MCF 10A (cell line): ENCODE measurements at places on chromosomes 2 and 18. TPM values are rescaled to one million over a fixed set of nuclear protein-coding genes. Genes with fewer than 3 reads are reported as not detected.

DNA sequence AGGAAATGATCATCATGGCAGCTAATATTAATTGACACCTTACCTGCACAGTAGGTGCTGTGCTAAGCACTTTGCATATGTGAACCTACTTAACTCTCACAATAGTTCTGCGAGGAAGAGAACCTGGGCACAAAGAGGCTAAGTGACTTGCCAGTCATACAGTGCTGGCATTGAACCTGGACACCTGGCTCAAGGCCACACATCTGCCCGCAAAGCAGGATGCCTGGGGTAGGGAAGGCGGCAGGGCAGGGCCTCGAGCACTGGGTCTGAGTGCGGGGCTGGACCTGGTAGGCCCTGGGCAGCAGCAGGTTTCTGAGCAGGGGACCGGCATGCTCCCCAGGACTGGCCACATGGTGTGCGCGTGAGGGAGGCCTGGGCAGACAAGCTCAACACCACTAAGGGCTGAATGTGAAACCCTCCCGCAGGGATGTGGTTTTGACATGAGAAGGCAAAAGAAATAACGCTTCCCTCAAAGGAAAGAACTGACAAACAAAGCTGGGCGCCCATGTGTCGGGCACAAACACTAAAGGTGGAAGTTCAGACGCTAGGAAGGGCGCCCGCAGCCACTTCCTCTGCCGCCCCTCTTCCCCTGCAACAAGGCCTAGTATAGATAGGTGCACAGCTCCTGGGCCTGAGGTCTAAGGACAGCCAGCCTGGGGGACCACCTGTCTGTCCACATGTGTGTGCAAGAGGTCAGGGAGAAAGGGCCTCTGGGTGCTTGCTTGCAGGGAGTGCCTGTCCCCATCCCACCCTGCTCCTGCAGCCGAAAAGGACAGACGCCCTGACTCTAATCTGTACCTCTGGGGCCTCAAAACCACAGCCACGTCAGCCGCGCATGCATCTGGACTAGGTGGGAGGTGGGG is 92.5 kb downstream of the ZFP36L2 start:
- DNase-seq = no peak

DNA sequence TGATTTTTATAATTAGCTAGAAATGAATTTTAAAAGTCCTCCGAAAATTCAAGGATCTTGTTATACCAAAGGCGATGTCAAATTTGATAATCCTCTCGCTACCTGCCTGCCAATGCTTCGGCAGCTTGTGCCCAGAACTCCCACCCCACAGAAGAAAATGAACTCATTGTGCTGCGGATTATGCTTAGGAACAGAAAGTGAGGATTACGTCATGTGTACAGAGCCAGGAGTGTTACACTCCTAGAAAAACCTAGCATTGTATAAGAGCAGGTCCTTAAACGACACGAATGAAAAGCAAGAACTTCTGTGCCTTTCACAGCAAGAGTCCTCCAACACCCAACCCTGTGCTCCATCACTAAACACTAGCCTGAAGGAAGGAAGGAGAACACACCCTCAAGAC is 168.3 kb downstream of the RNF152 start:
- no peak for DNase-seq

DNA sequence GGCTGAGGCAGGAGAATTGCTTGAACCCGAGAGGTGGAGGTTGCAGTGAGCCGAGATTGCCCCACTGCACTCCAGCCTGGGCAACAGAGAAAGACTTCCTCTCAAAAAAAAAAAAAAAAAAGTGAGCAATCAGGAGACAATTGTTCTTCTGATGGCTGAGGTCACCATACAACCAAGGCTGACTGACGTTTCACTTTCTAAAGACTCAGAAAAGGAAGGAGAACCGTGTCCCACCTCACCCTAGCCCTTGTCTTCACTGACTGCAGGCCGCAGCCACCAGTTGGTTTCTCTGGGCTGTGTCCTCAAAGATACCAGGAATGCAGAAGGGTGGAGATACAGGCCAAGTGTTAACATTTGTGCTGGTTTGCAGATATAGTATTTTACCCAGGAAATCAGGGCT is 7.7 kb upstream of the SLC35F6 start:
- no peak for DNase-seq

DNA sequence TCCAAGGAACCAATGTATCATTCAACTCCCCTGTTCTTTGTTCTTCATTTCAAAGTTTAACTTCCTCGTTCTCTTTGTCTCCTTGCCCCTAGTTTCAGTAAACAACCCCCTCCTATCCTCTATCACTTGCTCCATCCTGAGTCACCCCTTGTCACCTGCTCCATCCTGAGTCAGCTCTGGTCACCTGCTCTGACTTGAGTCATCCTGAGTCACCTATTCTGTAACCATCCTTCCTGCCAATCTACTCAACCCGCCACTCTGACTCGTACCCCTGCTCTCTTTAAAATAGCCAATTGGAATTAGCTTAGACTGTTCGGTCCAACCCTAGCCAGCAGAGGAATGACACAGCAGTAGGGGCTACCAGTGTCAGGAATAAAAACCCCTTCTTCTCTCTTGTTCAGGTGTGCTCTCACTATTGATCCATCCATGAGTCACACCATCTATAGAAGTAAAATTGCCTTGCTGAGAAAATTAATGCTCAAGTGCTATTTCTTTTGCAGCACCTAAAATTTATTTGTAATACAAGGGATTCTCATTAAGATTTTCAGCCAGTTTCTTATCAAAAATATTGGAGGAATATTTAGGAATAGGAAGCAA is 326.8 kb downstream of the AKAIN1 start:
- DNase-seq = no peak

DNA sequence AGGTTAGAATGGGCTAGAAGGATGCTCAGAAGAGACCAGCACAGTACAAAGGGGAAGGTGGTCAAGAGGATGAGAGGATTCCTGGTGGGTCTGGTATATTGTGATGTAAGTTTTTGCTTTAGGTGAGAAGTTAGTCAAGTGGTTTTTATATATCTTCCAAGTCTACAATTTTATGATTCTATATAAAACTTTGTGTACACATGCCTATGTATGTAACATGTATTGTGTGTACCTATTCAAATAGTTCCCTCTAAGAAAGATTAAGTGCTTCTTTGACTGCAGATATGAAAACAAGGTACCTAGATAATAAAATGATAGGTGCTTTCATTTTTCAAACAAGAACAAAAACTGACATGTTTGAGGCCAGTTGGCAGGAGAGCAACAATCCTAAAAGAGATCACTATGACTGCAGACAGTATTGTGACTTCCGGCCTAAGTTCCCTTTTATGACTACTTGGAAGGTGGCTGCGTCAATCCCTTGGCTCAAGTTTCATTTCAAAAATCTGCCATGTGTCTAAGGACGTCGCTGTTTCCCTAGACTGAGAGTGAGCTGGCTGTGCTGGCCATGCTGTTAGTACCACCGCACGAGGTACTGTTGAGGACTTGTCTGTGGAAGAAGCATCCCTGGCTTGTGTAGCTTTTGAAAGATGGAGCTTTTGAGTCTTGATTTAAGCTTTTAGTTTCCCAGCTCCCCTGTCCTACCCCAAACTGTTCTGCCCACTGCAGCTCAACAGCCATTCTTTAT is 123.1 kb downstream of the PRPF40A start:
- DNase-seq = no peak

EVX2 gene
- not detected in 2 replicates for total RNA-seq

ACTG2 gene
- not detected in 2 replicates for total RNA-seq
